ENCODE measurements at places on chromosomes 5 and 9.

DNA sequence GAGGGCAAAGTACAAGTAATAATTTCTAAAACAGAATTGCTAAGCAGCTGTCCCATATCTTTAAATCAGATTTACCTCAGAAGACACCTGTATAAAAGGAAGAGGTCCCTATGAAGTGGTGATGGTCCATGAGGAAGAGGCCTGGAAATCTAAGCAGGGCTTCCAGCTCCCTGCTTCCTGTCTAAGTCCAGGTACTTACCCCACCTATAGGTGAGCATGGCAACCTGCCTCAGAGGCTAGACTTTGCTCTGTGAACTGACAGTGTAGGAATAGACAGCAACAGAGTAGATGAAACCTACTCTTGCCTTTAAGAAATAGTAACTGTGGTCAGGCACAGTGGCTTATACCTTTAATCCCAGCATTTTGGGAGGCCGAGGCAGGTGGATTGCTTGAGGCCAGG lies 55.8 kb upstream of the ARRDC3 start:
- DNase-seq, result no peak

DNA sequence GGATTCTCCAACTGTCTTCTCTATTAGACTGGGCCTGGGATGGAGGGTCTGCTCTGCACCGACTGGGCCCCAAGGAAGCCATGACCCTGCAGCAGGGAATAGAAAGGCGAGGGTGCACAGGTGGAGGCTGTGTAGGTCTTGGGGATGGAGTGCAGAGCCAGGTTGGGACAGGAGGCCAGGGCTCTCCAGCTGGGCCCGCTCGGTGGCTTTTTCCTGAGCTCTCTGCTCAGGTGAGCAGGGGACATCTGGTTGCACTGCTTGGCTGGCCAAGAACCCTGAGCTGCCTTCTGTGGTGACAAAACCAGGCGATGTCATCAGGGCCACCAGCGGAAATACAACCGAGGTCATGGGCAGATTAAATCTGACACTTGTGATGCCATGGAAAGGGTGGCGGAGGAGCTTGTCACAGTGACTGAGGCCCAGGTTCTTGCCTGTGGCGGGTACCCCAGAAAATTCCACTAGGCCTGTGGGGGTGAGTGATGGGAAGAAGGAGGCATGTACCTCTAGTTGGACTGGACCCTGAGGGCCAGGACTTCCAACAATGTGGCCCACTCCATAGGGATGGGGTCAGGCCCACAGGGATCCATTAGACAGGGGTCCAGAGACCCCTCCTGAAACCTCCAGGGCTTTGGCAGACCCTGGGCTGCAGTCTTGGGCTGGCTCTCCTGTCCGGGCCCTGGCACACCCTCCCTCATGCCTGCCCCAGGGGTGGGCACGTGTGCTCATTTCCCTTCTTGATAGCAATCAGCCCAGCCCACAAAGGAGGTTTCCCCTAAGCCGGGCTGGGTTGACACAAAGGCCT lies 4.4 kb upstream of the IL3 start:
- DNase-seq, result peak; percentile 51

GRCh38 chr5:116480894-116481510 lies 93.6 kb downstream of the SEMA6A start:
- no peak for DNase-seq

DNA sequence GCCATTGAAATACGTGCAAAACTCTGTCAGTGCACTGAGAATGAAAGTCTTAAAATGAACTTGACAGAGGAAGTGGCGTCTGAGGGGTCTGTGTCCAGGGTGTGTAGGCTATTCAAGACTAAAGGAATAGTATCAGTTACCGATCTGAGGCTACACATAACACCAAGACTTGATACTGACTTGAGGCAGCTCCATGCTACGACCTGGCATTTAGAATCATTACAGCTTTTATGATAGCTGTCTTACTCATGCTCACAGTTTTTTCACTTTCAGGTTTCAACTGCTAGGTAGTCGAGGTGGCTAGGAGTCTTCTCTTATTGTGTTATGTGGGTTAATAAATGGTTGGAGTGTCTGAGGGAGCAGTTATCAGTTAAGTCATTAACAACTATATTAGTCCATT lies 92.8 kb upstream of the SLCO6A1 start:
- no peak for DNase-seq

DNA sequence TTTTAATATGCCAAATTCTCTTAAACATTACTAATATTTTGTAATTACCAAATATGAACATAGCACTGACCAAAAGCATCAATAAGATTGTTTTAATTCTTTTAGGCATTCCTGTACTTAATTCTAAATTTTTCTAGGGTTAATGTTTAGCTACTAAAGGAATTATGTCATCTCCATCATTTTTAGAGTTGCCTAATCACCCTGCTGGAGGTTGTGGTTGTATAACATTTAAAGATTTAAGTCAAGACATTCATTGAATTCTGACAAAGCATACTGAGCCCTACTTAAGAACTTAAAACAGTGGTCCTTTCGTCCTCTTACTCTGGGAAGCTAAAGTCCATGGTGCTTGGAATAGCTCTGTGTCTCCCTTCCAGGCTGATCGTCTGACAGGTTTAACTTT lies 28.1 kb upstream of the DAB2 start:
- no peak for DNase-seq

DNA sequence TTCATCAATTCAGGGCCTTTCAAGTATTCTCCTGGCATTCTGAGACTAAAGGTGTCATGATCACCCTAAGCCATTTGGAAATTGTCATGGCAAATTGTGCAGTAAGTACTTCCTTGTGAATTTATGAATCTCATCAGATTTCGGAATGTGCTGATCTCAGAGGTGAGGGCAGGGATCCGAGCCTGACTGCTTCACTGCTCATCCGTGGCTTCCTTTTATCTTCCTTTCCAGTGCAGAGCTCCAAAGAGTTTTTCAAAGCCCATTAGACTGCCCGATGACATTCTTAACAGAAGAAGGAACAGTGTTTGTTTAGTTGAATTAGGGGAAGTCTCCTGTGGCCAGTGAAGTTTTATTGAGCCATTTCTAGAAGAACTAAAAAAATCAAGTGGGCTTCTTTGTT lies 182.8 kb upstream of the GDNF start:
- DNase-seq, result no peak

DNA sequence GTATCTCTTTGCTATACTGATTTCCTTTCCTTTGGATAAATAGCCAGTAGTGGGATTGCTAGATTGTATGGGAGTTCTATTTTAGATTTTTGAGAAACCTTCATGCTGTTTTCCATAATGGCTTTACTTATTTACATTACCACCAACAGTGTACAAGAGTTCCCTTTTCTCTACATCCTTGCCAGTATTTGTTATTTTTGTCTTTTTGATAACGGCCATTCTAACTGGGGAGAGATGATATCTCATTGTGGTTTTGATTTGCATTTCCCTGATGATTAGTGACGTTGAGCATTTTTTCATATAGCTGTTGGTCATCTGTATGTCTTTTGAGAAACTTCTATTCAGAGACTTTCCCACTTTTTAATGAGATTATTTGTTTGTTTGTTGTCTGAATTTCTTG lies 25.8 kb downstream of the NADK2 start:
- DNase-seq, result no peak

DNA sequence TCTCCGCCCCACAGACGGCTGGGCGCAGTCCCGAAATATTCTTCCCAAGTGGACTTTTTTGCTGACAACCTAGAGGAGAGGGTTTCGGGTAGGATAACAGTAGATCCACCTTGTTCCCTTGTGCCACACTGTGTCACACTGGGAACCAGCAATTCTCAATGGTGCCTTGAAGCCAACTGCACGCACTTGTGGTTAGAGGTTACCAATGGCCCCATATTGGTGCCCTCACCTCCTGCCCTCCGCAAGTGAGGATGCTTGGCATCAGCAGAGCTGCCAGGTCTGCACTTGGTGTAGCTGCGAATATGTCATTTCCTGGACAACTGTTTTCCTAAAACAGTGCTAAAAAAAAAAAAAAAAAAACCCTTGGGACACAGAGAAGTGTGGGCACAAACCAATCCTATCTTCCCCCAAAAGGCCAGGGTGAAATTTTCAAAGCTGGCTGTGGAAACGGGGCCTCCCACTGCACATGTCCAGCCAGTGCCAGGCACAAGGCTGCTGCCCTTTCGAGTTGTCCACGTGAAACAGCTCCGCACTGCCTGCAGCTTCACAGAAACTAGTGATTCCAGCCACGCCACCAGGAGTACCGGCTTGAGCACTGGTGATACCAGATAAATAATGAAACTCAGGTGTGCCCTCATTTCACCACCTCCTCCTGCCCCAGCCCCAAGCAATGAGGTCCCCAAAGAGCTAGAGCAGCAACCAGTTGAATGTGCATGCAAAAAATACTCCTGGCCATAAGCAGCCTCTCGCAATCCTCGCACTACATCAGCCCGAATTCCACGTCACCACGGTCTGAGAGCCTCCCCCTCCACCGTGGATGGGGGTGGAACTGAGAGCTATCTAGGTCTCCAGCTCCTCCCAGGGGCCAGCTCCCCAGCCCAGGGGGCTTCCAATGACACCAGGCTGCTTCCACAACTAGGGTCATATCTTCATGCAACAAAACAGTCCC lies 51.2 kb downstream of the USP20 start:
- peak; percentile 59 for DNase-seq

- no peak for DNase-seq
Measured at GRCh38 chr5:52846182-52846842, 58.6 kb downstream of the ITGA1 start.

DNA sequence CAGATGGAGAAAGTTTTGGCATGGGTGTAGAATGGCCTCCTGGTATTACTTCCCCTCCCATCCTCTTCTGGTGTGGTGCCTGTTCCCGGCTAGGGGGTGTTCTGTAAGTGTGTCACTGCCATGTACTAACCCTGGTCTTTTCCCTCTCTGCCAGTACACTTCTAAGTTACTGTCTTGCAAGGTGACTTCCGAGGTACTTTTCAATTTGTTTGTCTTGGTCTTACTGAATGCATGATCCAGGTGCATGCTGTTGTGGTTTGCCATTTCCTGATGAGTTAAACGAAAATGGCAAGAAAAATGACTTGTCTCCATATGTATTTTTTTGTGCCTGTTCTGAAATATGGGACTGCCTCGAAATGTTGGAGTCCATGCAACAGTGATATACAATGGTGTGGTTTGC lies 46.0 kb downstream of the C9orf152 start:
- no peak for DNase-seq

DNA sequence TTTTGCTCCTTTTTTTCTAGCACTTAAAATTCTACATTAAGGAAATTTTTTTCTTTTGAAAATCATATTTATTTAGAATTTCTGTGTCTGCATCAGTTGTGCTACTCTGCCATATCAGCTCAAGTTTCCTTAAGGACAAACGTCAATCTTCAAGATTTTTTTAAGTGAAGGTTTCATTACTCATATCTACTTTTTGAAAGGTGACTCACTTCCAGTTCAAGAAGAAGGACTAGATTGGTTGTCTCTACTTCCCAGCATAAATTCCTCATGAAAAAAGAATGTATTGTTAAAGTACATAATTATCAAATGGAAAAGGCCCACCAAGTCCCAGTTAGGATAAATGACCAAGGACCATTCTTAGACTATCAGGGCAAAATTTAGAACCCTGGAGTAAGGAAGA lies 626.5 kb downstream of the DMRTA1 start:
- DNase-seq, result no peak

DNA sequence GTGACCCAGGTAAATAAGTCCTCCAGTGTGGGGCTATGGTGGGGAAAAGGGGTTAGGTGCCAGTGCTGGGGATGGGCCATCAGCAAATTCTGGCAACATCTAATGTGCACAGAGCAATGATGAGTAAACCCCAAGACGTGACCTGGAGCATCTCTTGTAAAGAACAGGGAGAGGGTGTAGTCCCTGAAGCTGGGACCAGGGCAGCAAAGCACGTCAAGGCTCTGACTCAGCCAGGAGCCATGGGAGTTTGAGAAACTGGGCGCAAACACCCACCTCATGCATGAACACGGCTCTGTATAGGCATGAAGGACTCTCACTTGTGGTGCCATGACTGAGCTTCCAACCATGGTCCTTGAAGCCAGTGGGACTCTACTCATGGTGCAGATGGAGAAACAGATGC lies 51.8 kb downstream of the DUSP1 start:
- no peak for DNase-seq

GRCh38 chr5:172748341-172748843 lies 22.6 kb downstream of the DUSP1 start:
- DNase-seq, result no peak

DNA sequence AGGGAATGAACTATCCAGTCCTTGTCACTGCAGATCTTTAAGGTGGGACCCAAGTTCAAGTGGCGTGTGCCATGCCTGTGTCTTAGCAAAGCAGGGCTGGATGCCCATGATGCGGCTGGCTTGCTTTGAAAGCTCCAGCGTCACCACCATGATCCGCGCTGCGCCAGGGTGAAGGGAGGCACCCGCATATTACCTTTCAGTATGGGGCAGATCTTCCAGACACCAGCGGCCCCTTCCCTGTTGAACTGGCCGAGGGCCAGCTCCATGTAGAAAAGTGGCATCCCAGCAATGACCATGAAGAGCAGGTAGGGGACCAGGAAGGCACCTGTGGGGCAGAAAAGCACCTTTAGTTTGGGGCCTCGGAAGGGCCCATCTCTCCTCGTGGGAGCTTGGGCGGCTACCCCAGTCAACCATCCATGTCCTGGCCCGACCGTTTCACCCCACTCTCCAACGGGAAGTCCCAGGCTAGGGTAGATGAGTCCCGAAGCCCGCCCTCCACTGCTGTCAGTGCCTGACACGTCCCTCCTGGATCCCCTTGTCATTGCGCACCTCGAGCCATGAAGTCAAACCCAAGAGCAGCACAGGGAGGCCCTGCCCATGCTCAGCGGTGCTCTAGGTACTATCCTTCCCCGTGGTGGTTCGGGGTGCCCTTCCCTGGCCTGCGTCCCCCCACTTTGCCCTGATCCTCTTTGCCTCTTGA lies 3.9 kb downstream of the SLC6A3 start:
- DNase-seq, result no peak

- DNase-seq, result no peak
Measured at GRCh38 chr5:61461417-61461816, 129.4 kb downstream of the ZSWIM6 start.

DNA sequence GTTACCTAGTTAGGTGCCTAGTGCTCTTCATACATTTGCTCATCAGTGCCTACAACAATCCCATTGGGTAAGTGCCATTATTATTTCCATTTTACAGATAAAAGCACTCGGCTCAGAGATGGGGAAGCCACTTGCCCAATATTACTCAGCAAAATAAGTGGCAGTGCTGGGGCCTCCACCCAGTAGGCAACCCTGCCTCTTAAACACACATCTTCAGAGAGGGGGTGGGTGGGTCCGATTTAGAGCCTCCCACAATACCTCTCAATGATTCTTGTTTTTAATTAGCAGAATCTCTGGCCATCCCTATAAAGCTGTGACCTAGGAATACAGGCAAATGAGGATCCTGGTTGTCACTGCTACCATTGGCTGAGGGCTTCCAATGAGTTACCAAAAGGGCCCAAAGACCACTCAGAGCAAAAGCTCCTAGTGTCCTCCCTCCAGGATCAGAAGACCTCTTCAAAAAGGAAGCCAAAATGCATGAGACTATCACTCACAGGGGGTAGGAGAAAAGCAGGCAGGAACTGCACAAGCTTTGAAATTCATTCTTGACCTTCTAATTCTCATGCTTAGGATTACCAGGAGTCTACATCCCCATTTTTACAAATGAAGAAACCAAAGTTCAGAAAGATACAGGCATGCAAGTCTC lies 36.1 kb upstream of the UBE2D2 start:
- DNase-seq, result no peak
